ENCODE measurements at places on chromosomes 3 and 15.

DNA sequence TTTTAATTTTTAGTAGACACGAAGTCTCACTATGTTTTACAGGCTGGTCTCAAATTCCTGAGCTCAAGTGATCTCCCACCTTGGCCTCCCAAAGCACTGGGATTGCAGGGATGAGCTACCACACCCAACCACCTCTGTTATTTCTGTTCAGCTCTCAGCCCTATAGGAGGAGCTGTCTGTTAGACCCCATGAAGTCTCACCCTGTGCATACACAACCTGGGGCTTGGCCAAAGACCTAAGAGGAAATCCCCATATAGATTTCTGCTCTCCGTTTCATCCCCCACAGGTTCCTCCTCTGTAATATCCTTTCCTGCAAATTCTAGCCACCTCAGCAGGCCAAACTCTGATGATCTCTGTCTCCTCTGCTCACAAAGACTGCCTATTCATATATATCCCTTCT, 56.6 kb upstream of the CTDSPL2 start:
- DNase-seq, result no peak

GRCh38 chr15:77623755-77624524, 8.8 kb downstream of the LINGO1 start:
- DNase-seq, result no peak

DNA sequence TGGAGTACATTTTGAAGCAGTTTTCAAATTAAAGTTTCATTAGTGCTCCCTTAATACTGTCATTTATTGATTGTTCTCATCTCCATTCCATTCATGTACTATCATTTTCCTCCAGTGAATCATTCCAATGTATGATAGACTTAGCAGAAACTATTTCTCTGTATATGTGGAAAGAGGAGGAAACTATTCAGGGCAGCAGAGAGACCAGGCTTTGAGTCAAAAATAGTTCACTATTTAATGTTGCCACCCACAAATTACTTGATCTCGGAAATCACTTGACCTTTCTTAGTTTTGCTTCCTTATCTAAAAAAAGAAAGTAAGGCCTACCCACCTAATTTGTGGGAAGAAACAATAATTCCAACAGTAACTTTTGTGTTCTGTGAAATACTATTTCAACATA, 610.5 kb upstream of the ZNF385D start:
- DNase-seq, result no peak

DNA sequence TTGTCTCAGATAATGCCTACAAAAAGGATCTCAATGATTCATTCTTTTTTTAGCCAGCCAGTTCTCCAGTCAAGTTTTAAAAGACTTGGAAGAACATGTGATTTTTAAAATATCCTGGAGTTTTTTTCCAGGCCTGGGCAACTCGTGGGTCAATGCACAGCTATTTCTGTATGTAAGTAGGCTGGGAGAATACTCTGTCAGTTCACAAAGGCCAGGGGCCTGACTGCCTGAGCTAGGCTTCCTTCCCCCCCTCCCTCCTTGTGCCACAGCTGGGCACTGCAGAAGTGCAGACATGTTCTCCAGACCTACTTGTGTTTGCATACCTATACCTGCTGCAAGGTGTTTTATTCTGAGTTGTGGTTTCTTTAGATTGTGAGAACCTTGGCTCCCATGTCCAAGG, 43.7 kb downstream of the CTDSPL start:
- DNase-seq, result no peak

- DNase-seq, result no peak
These were observed 20.1 kb upstream of the CGNL1 start for GRCh38 chr15:57356178-57356577.

GRCh38 chr3:16205156-16205870, 30.8 kb downstream of the GALNT15 start:
- DNase-seq, result no peak

DNA sequence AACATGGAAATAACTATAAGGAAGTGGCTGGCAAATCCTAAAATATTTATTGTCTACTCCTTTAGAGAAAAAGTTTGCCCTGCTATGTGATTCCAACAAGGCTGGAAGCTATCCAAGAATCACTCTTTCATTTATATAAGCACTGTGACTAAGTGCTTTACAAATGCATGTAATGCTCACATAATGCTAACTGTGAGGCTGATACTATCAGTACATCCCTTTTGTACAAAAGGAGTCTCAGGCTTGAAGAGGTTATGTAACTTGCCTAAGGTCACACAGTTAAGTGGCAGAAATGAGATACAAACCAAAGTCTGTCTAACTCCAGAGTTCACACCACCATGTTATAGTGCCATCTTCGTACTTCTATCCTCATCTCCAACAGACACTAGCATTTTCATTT, 17.0 kb downstream of the TOPBP1 start:
- no peak for DNase-seq

DNA sequence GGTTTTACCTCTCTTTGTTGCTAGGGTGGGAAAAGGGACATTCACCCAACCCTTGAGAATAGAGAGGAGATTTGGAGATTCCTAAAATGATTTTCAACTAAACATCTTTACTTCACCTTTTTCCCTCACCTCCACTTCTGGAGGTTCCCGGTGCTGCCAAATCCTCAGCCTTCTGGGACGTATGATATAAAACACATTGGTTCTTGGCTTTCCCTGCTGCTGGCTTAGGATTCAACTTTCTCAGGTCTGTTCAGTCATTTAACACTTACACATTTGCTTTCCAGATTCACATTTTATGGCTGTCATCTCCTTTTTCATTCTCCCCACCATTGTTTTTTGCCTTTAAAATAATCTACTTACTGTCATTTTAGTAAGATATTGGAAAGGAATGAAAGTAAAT, 106.6 kb downstream of the PIK3R4 start:
- no peak for DNase-seq

DNA sequence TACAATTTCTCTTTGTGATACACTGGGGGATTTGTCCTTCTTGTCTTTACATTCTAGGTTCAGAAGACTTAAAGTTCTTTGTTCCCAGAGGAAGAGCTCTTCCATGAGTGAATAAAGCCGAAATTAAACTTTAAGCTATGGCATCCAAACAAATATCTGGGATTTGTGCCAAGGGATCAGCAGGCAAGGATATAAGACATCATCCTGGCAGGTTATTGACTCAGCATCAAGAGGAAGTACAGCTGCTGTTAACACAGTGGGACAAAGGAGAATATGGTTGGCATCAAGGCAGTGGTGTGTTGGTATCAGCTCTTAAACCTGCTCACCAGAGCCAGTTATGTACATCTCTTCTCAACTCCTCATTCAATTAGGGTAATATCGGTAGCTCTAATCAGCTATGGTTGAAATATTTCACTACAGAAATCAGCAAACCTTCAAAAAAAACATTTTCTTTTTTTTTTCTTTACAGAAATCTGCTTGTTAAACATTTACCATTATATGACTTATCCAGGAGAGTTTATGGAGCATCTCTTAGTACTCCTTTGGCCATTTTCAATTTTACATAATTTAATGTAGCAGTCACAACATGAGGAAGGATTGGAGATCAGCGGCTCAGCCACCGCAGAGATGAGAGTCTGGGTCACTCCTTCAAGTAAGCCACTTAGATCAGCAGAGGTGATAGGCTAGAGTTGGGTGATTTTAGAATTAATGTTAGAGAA, 1198.6 kb upstream of the EPHA6 start:
- no peak for DNase-seq

GRCh38 chr3:24713516-24713915, 218.9 kb upstream of the THRB start:
- DNase-seq, result no peak

DNA sequence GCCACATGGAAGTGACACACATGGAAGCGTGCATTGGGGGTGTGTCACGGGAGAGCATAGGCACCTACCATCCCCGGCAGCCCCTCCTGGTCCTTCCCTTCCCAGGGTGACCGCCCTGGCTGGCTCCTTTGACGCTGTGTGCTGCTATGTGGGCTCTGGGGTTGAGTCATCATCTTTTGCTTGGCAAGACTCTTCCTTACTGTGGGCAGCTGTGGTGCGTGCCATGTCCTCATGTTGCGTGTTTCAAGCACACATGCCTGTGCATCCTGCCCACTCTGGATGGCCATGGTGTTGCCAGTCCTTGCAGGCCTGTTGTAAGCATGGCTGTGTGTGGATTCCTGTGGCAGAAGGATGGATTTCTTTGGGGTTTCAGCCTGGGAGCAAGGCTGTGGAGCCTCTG, 14.0 kb downstream of the PLXNA1 start:
- no peak for DNase-seq

DNA sequence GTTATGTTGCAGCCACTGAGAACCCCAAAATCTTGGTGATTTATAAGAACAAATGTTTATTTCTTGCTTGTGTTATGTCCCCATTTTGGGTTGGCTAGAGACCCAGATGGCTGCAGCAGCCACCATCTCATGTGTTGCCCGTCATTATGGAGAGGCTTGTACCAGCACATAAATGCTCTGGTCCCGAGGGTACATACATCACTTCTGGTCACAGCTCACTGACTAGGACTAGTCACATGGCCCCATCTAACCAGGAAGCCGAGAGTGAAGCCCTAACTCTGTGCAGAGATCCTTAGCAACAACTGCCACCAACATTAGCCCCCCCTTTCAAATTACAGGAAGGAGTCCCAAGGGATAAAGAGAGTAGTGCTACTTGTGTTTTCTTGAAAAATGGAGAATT, 25.5 kb upstream of the HACD2 start:
- no peak for DNase-seq

DNA sequence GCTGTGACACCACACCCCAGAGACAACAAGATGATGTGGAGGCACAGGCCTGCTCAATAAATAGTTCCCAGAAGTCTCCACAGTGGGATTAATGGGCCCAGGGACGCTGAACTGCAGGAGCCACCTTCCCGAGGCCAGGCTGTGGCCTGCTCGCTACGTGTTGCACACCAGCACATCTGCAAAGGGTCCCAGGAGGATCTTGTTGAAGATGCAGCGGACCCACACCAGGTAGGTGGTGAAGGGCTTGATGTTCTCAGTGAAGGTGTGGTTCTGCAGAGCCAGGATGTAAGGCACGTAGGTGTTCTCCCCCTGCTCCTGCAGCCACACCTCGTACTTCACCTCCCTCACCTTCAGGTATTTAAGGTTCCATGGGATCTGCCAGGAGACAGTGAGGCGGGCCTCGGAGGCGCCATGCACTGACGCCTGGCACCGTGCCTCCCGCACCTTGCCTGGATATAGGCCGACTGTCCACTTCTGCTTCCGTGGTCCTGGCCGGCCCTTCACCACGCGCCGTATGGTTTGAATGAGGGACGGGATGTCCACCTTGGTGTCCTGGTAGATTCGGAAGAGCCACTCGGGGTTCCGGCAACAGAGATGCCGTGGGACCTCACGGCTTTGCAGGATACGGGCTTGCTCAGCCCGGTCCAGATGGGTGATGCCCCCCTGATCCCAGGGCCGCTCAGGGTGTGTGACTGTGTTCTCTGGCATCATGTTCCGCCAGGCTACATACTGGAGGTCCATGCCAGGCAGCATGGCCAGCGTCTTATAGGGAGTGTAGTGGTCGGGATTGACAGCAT, 26.1 kb downstream of the POMGNT2 start:
- DNase-seq, result no peak

DNA sequence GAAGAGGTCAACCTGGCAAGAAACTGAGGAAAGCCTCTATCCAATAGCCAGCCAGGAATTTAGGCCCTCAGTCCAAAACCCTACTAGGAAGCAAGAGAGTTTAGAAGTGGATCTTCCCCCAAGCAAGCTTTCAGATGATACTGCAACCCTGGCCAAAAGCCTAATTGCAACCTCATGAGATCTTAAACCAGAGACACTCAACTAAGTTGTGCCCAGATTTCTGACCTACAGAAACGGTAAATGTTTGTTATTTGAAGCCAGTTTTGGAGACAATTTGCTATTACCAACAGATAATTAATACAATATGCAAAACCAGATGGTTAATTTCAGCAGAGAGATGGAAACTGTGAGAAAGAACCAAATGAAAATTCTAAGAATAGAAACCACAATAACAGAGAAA, 21.7 kb upstream of the SUSD5 start:
- no peak for DNase-seq

DNA sequence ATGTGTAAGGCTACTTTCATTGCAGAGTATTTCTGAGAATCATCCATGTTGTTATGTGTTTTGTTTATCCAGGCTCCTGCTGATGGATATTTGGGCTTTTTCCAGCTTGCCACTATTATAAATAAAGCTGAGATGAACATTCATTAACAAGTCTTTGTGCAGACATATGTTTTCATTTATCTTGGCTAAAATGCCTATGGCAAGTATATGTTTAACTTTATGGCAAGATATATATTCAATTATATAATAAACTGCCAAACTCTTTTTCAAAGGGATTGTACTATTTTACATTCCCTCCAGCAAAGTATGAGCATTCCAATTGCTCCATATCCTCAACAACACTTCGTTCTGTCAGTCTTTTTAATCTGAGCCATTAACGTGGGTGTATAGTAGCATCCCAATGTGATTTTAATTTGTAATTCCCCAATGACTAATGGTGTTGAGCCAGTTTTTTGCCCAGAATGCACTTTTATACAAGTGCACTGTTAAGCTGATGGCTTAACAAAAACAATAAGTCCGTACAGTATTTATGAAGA, 452.4 kb downstream of the SHQ1 start:
- DNase-seq, result no peak

GRCh38 chr15:63156086-63156710, 1.1 kb downstream of the RPS27L start:
- DNase-seq, result peak; percentile 1

DNA sequence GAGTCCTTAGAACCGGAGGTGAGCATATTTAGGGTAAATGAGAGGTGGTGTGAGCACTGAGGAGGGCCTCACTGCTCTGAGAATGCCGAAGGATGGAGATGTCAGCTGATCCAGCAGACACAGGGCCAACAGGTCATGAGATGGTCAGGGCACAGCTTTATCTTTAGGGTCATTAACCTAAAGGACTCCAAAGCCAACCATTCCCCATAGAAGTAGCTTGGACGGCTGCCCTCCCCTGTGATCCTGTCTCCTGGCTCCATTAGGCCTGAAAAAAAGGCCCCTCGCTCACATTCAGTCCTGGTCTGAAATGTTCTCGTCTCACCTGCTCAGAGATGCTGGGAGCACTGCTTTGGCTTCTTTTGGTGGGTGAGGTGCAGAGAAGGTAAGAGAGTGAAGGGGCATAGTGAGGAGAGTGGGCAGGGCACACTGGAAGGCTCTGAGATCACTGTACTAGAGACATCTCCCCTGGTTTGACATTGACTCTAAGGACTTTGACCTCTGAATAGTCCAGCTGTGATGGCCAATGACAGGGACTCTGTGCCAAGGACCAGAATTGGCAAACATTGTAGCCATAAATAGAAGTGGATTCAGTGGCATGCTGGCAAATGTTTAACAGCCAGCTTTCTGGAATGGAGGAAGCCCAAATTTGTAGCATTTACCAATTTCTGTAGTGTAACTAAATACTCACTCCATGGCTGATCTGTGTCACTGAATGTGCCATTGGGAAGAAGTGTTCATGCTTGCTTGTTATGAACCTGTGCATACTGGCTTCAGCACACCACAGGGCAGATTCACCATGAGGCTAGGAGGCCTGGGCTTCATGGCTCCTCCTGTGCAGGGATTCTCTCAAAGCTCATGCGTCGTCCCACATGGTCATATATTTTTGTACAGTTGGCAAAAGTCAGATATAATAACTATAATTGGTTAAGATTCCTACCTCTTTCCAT, 76.2 kb upstream of the MRPS22 start:
- DNase-seq, result no peak

All from NCI-H2227 treated with DMSO at 0.1 percent for 48 hours (cell line).